ENCODE measurements at places on chromosomes 11 and 22.

DNA sequence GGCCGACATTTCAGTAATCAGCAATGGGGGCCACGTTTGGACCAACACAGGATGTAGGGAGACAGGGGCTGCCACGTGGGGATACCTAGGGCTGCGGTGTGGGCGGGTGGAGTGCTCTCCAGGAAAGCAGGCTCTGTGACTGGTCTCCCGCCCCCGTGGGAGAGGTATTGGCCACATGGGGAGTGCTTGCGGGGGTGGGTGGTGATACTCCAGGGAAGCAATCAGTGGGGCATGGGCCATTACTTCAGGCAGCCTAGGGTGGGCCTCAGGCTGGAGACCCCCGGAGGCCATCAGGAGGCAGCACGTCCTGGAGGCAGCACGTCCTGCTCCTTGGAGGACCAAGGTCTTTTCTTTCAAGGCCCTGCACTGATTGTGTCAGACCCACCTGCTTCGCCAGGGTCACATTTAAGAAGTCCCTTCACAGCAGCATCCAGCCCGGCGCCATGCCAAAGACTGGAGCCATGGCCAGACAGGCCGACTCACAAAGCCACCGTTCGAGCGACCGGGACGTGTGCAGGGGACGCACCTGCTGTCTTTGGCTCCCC lies 3.0 kb upstream of the MUC2 start:
- DNase-seq, result no peak

DNA sequence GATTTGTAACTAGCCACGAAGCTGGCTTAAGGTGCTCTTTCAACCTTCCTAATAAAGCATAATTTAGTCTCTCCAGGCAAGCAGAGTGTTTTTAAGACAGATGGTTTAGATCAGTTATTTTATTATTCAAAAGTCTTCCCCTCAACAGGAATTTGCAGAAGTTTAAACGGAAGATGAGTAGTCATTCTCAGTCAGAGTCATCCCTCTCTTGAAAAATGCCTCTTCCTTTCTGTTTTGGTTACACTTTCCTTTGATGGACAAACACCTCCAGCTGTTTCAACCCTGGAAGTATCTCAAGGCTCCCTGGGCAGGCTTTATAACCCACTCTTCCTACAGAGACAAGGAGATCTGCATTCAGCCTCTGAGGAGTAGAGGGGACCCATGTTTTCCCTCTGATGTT lies 60.3 kb upstream of the POU2AF2 start:
- no peak for DNase-seq

DNA sequence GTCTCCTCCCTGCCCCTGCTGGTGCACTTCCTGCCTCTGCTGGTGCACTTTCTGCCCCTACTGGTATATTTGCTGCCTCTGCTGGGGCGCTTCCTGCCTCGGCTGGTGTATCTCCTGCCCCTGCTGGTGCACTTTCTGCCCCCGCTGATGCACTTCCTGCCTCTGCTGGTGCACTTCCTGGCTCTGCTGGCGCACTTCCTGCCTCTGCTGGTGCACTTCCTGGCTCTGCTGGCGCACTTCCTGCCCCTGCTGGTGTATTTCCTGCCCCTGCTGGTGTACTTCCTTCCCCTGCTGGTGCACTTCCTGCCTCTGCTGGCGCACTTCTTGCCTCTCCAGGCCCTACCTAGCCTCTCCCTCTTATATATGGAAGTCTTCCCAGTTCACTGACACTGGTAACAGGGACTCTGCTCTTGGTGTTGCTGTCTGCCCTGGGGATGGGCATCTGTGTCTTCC lies 10.1 kb downstream of the MTFP1 start:
- peak; percentile 67 for DNase-seq

- no peak for DNase-seq
Measured at GRCh38 chr22:37823134-37823985, at the start of gene GALR3. GALR3 (plus strand) TSS chr22:37823382; CDS start chr22:37823407, 25 bp downstream.

- DNase-seq, result no peak
Measured at GRCh38 chr11:73586791-73587190, 11.1 kb downstream of the FAM168A start.

GRCh38 chr11:129035244-129035643 lies 92.6 kb upstream of the TP53AIP1 start:
- no peak for DNase-seq

DNA sequence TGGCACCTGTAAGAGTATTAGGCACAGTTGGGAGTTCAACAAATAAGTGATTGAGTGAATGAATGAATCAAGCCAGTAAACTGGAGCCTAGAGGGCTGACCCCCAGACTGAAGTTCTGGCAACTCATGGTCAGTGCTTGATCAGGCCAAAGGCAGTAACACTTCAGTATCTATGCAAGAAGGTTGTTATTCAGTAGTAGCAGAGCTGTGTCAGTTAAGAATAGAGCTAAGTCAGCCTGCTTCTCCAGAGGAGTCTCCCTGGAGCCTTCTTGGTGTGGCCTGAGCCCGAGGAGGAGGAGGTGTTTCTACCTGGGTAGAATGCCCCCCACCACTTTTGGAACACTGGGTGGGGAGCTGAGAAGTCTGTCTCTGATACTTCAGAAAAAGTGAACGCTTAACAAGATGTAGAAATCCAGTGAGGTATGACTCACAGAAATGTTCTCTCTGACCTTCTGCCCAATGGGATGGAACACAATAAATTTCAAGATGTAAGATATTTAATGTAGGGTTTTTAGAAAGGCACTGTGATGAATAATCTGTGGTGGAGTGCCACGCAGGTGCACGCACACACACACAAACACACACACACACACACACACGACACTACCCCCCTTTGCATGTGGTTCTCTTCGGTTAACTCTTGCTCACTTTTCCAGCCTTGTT lies 219.9 kb downstream of the HIPK3 start:
- no peak for DNase-seq

- peak; percentile 18 for DNase-seq
Measured at GRCh38 chr11:13238879-13239514, 38.6 kb upstream of the BMAL1 start.

DNA sequence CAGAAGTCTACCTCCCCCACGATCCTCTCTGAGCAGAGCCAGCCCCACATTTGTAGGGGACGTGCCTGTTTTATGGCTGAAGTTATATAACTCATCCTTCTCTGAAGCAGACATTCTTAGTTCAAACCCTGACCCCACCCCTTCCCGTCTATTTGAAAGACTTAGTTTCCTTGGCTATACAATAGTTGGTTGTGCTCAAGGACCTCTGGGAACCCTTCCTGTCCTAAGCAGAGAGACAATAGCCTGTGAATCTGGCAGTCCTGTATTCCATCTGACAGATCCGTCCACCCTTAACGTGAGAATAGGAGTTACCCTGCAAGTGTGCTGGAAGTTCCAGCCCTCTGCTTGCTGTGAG lies 75.2 kb downstream of the MN1 start:
- DNase-seq, result no peak

DNA sequence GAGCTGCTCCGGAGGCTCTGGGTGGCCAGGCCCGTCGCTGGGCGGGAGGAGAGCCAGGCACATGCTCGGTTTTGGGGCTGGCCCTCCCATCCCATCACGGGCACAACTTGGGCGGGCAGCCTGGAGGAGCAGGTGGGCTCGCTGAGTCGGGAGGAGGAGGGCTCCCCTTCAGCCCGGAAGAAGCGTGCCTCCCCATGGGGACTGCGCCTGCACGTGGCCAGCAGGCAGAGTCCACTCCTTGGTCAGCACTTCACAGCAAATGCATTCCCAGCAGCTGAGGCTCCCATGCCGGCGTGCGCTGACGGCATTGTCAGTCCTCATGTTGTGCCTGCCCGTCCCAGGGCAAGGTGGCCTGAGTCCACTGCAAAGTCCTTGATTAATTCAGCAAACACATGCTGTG lies 1281.7 kb downstream of the BRD1 start:
- DNase-seq, result no peak

DNA sequence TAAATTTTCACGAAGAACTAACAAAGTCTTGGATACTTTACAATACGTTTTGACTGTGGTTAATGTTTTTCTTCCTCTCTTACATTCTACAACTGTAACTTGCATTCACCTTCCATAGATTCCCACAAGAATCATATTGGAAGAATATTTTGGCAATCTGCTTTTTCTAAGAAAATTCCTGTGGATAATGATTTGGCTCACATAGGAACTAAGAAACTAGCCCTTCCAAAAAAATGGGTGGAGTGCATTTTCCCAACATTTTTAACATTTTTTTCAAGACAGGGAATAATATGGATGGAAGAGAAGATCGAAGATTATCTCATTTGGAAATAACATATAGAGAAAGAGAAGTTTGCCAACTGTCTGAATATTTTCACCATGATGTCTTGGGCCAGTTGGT lies 256.9 kb upstream of the POU2AF2 start:
- DNase-seq, result no peak

- no peak for DNase-seq
Measured at GRCh38 chr22:31574055-31574670, 77.8 kb downstream of the SFI1 start.

- no peak for DNase-seq
Measured at GRCh38 chr11:126481303-126481680, 125.8 kb downstream of the ST3GAL4 start.

- no peak for DNase-seq
Measured at GRCh38 chr22:34430386-34430785, 510.1 kb upstream of the LARGE1 start.

DNA sequence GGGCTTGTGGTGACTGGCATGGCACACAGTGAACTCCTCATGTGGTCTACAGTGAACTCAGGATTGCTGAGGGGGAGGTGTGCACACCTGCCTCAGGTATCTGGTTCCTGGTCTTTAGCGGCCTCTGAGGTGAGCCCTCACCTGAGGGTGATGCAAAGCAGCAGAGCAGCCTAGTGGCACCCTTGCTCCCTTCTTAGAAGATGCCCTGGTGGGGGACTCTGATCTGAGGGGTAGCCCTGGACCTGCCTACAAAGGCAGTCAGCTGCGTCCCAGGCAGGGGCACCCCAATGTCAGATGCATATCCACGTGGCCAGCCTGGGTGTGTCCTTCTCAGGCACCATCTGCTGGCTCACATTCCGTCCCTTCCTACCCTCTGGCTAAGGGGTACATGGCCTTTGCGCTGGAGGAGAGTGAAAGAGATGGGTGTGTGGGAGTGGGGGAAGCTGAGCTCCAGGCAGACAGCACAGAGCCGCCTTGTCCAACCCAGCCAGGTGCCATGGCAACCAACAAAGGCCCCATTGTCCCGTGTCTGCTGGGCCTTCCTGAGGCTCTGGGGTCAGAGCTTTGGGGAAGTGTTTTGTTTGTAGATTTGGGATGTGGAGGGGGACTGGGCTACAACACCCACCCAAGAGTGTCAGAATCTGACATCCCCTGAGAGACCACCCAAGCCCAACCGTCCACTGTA lies 5.8 kb downstream of the PLEKHB1 start:
- no peak for DNase-seq

GRCh38 chr22:30193031-30193775 lies 53.4 kb downstream of the LIF start:
- no peak for DNase-seq

GRCh38 chr22:24584166-24584790 lies 8.6 kb downstream of the LRRC75B start:
- no peak for DNase-seq

DNA sequence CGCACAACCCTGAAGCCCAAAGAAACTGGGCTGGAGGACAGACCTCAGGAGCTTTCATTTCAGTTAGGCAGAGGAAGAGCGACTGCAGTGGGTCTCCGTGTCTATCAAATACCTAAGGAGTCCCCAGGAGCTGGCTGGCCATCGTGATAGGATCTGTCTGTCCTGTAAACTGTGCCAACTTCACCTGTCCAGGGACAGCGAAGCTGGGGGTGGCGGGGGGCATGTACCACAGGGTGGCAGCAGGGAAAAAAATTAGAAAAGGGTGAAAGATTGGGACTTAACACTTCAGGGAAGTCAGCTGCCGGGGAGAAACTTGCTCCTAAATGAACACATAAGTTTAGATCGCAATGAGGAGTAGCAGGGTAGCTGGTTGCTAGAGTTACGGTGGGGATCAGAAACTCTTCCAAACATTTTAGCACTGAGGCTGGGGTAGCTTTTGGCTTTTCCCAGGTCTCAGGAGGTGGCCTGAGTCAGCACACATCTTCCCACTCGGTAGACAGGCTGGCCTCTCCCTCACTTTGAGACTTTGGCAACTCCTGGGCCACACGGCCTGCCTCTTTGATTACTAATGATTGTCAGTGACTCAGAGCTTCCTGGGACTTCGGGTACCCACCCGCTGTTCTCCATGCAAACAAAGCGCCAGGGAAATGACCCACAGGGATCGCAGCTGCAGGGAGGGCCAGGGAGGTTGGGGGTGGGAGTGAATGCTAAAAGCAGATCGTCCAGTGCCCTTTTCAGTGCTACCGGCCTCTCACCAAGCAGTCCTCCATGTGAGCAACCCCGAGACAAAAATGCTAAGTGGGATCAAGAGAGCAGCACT lies 2.9 kb upstream of the MTFP1 start:
- no peak for DNase-seq

DNA sequence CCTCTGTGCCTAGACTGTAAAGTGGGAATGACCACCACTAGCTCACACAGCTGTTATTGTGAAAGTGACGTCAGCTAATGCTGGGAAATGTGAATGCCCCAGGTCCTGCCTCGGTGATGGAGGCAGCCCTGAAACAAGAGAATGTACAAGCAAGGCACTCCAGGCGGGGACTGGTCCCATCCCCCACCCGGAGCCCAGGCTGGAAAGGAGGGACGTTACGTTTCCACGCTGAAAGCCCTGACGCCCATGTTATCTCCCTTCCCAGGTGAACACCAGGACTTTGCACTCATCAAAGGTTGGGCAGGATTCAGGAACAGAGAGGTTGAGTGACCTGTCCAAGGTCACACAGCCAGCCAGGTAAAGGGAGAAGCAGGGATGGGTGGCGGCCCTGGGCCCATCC lies 784 bp downstream of the SULT4A1 start:
- no peak for DNase-seq

DNA sequence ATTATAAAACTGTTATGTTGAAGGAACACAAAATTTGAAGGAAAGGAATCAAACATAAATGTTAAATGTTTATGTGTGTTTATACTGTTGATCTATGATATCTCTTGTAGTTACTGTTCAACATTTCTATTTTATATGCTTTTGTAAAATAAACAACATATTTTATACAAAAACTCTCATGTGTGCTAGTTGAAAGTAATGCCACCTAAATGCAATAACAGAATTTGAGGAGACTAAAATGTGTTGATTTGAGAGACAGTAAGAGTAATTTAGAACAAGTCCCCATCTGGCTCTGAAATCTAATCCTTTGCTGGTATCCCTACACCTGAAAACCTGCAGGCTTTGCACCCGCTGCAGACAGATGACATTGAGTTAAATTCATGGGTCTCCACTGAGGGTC lies 95.7 kb upstream of the TOP3B start:
- DNase-seq, result no peak

- no peak for DNase-seq
Measured at GRCh38 chr11:116331381-116331780, 441.4 kb downstream of the BUD13 start.

DNA sequence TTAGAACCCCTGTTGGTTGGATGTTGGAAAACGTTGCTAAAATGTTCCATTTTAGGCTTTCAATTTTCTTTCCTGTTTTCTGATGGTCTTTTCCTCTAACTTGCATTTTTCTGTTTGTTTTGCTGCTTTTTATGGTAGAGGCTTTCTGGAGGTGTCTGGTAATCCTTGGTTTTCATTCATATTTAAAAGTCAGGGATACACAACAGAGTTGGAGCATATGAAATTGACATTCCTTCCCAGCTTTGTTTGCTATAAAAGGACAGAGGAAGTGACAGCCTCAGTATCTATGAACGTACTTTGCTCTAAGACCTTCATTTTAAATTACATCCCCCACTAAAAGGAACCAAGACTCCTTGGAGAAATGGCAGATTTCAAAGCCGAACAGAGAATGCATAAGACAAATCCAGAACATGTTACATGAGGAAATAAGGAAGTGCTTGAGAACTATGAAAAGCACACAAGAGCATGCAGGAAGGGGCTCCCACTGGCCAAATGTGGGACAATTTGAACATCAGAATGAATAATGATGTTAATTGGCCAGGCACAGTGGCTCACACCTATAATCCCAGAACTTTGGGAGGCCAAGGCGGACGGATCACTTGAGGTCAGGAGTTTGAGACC lies 56.7 kb downstream of the PPP6R3 start:
- DNase-seq, result no peak
